ENCODE measurements at places on chromosomes 1 and 21.

GRCh38 chr1:223702735-223703667 lies 9.3 kb upstream of the CAPN2 start:
- peak overlapping the region; percentile 51 for H3K27ac ChIP-seq
- DNase-seq: no peak
- H3K27me3 ChIP-seq: no peaks in the 10 kb centered on the region
- no peak overlapping the region for H3K4me3 ChIP-seq

GRCh38 chr1:12475947-12476346 lies 142.1 kb downstream of the DHRS3 start:
- no peak overlapping the region for H3K4me3 ChIP-seq
- H3K36me3 ChIP-seq: no peaks in the 10 kb centered on the region
- no peak for DNase-seq

DNA sequence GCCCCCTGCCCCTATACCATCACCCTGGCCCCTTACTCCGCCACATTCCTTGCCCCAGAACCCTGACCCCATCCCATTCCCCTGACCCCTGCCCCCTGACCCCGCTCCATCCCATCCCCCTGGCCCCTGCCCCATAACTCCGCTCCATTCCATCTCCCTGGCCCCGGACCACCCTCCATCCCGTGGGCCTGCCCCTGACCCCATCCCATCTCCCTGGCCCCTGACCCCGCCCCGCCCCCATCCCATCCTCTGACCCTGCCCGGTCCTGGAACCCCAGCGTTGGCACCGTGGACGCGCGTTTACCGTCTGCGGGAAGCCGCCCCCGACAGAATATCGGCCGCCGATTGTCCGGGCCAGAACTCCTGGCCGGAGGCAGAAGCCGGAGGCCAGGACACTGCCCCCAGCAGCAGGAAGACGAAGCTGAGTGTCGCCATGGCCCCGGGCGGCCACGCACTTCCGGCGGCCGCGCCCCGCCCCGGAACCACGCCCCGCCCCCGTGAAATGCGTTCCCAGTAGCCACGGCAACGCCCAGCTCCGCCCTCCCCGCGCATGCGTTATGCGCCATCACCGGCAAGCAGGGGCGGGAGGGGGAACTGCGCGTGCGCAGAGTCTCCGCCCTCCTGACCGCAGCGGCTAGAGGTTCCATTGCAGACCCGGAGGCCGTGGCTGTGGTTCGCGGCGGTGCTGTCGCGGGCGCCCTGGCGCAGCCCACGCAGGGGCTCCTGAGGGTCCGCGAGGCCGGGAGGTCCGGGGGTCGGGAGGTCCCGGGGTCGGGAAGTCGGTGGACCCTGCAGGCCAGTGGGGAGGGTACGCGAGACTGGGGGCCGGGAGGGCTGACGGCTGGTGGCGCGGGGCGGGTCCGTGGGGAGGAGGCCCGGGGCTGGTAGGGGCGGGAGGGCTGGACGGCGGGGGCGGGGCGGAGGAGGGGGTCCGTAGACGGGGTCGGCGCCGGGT lies at the start of gene POFUT2:
Gene POFUT2 (minus strand): TSS at position 458 of the 954 bp plus-strand sequence. CDS start 24 bp downstream, at position 434.
- DNase-seq: peak; percentile 98
- no peaks in the 10 kb centered on the region for H3K27me3 ChIP-seq
- peaks cover 32% of the 10 kb centered on the region for H3K36me3 ChIP-seq
- peak within 1 kb of the TSS; percentile 78 for H3K4me3 ChIP-seq
- peak within 1 kb of the TSS; percentile 87 for H3K27ac ChIP-seq

GRCh38 chr1:200901350-200901749 lies 6.7 kb downstream of the INAVA start:
- H3K4me1 ChIP-seq: no peaks in the 10 kb centered on the region
- no peaks in the 10 kb centered on the region for H3K36me3 ChIP-seq
- H3K27ac ChIP-seq: no peak overlapping the region

DNA sequence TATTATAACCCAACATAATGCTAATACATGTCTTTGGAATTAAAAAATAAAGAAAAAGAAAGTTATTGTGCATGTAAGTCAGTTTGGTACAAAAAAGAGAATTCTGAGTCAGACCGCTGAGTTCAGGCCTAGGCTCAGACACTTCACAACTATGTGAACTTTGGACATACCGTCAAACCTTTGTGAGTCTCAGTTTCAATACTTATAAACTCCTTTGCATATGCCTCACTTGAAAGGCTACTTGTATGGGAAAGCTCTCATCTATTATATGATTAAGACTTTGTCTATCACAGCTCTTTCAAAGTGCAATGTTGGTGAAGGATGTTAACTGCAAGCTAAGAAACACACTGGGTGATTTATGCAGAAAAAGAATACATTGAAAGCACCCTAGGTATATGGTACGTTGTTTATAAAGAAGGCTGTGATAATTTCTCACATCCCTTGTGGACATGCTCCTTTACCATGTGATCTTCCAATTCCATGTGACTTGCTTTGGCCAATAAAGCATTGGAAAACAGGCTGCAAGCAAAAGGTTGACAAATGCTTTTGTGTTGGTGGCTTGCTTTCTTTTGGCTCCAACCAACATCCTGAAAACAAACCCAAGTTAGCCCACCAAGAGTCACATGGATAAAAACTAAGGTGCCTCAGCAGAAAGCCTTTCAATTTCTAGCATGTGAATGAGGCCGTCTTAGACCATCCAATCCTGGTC lies 49.6 kb downstream of the INTS7 start:
- no peak overlapping the region for H3K4me3 ChIP-seq
- H3K27me3 ChIP-seq: no peaks in the 10 kb centered on the region
- peaks cover 18% of the 10 kb centered on the region for H3K36me3 ChIP-seq
- no peak for DNase-seq

DNA sequence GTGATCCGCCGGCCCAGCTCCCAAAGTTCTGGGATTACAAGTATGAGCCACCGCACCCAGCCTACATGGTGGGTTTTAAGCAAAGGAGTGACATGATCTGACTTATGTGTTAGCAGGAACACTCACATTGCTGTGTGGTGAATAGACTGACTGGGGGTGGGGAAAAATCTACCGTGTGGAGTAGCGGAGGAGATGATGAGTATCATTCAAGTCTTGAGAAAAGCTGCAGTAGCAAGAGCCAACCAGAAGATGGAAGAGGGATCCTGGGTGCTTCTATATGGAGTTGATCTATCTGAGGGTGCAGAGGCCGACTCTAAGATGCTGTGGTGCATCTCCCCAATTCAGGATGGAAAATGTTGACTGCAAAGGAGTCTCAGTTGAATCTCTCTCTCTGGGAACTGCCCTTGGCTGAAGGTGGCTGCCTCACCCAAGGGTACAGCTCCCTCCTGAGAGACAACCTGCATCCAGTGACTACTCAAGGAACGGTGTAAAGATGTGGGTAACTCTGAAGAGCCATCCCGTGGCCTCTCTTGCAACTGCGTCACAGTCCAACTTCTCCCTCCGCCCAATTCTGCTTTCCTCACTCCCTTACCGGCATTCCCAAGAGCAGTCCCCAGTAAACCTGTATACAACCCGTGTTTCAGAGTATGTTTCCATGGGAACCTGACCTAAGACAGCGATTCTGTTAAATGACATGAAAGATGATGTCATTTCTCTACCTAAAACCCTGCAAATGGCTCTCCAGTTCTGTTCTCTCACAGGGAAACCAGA lies 7.4 kb upstream of the B3GALNT2 start:
- no peak overlapping the region for H3K27ac ChIP-seq
- H3K4me1 ChIP-seq: peaks cover 3% of the 10 kb centered on the region
- H3K4me3 ChIP-seq: no peak overlapping the region
- H3K27me3 ChIP-seq: no peaks in the 10 kb centered on the region

DNA sequence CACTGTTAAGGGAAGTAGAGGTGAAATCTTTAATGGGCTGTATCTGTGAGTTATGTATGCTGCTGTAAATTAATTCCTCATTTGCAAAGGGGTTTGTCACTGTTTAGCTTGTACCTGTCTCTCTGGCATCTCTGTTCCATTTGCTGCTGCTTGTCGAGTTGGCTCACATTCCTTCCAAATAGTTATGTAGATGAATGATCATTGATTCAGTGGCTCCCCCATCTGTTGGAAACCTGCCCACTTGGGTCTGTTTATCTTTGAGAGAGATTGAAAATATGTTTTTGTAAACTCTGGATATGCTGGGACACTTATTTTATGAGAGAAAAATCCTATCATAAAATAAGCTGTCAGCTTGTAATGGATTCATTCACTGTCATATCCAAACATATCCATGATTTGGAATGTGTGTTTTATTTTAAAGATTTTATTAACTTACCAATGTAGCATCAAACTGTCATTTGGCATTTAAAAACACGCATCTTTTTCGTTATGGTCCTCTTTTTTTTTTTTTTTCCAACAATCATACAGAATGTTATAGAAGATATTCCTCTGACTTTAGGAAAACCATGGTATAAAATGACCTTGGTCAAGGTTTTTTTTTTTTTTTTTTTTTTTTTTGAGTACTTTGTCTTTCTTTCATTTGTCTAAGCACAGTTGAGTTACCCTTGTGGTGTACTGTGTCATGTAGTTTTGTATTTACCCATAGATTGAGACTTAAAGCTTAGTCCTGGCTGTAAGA lies 3.5 kb downstream of the RYR2 start:
- peak overlapping the region; percentile 88 for H3K27ac ChIP-seq
- H3K4me3 ChIP-seq: no peak overlapping the region
- H3K36me3 ChIP-seq: no peaks in the 10 kb centered on the region
- no peak for DNase-seq
- peaks cover 47% of the 10 kb centered on the region for H3K4me1 ChIP-seq

GRCh38 chr1:68281946-68282615 lies 49.8 kb upstream of the WLS start:
- DNase-seq: no peak
- H3K27me3 ChIP-seq: no peaks in the 10 kb centered on the region
- no peak overlapping the region for H3K4me3 ChIP-seq
- H3K36me3 ChIP-seq: no peaks in the 10 kb centered on the region
- no peaks in the 10 kb centered on the region for H3K4me1 ChIP-seq

DNA sequence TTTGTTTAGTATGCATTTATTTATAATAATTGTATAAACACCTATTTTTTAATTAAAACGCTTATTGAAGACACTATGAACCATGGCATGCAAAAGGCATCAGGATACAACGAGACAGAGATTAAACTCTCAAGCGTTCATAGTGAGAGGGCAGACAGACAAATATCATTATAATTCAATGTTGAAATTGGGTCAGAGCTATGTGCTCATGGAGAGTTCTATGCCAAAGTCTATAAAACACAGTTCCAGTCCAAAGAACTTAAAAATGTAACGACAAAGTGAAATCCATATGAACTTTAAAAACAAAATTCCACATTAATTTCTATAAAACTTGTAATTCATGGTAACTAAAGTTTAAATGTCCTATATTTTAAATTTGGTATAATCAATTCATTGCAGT lies 724.0 kb downstream of the LTN1 start:
- H3K27me3 ChIP-seq: no peaks in the 10 kb centered on the region
- H3K27ac ChIP-seq: no peak overlapping the region
- H3K36me3 ChIP-seq: no peaks in the 10 kb centered on the region
- H3K4me3 ChIP-seq: no peak overlapping the region
- H3K4me1 ChIP-seq: no peaks in the 10 kb centered on the region
- no peak for DNase-seq

DNA sequence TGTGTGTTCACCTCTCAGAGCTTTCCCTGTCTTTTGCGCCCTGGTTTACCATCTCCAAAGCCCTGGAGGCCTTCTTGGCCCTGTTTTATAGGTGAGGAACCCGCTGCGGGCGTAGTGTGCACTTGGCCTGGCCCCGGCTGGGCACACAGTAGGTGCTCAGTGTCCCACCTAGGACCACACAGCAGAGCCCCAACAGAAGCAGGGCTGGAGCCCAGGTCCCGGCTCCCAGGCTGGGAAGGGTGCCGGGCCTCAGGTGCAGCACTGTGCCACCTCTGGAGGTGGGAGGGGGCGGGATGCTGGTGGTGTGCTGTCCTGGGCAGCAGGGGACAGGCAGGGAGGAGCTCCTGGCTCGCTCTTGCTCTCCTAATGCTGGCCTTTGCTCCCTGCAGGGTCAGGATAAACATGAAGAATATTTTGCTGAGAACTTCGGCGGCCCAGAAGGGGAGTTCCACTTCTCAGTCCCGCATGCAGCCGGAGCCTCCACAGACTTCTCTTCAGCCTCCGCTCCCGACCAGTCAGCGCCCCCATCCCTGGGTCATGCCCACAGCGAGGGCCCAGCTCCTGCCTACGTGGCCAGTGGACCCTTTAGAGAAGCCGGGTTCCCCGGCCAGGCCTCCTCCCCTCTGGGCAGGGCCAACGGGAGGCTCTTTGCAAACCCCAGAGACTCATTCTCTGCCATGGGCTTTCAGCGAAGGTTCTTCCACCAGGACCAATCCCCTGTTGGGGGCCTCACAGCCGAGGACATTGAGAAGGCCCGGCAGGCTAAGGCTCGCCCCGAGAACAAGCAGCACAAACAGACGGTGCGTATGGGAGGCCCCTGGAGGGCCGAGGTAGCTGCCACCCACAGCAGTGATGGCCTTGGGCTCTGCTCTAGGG lies 24.8 kb downstream of the COQ8A start:
- H3K27me3 ChIP-seq: no peaks in the 10 kb centered on the region
- peaks cover 50% of the 10 kb centered on the region for H3K4me1 ChIP-seq
- no peak for DNase-seq
- peak overlapping the region; percentile 77 for H3K27ac ChIP-seq
- H3K4me3 ChIP-seq: no peak overlapping the region
- peaks cover 46% of the 10 kb centered on the region for H3K36me3 ChIP-seq

DNA sequence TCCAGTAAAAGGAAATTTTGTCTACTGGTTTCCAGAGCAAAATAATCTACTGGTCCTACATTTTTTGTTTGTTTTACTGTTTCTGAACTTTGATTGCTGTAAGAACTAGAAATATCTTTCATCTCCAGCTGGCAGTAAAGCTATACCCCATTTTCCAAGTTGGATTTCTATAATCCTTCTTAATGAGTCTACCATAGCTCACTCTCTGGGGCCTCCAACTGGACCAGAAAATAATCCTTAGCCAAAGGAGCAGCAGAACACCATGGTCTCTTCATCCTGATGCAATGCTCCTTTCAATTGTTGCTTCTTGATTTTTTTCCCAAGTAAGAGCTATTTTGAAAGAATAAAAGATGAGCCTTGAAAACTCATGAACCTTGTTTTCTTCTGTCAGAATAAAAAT lies 110.0 kb upstream of the COL11A1 start:
- peaks cover 8% of the 10 kb centered on the region for H3K4me1 ChIP-seq
- DNase-seq: no peak
- no peak overlapping the region for H3K4me3 ChIP-seq
- no peaks in the 10 kb centered on the region for H3K27me3 ChIP-seq
